Activated CD8-positive, alpha-beta T cell treated with anti-CD3 and anti-CD28 coated beads, Interleukin-2, amount 10 ng/mL, durations not matched to agents 7 days and 5 days (primary cell): ENCODE measurements at places on chromosomes 12 and 14. TPM values are rescaled to one million over a fixed set of nuclear protein-coding genes. Genes with fewer than 3 reads are reported as not detected.

DNA sequence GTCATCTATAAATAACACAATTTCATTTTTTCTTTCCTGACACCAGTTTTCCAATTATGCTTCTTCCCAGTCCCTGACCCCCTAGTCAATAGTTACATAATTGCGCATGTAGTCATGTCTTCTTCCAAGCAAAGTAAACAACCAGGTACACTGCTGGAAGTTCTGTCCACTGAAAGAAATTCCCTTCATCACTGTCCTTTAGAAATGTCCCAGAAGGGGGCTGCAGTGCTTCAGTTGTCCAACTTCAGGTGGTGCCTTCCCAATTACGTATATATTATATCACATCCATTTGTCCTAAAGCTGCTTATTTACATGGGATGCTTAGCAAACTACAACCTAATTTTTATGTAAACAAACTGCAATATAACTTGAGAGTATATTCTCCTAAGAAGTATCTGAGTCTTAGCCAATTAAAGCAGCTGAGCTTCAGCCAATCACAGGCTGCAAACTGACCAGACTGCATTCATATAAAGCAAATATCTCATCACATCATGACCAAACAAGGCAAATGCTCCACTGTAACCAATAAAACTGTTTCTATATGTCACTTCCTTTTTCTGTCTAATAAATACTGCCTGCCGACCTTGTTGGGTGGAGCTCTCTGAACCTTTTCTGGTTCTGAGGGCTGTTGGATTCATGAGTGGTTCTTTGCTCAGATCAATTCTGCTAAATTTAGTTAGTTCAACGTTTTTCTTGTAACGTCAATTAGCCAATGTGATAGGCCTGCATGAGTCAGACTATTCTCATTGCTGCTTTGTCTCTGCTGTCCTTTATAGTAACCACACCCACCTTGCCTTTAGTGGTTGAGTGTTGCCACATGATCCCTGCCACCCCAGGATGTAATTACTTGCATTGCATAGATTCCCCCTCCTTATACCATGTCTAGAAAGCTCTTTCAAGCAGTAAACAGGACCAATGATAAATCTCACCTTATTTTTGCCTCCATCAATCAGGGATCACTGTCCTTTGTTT, 239.3 kb downstream of the ALG10B start:
- no peaks in the 10 kb centered on the region for H3K36me3 ChIP-seq
- H3K4me3 ChIP-seq, result no peak overlapping the region
- no peak for DNase-seq
- H3K4me1 ChIP-seq, result no peaks in the 10 kb centered on the region
- no peaks in the 10 kb centered on the region for H3K27me3 ChIP-seq
- no peak overlapping the region for H3K27ac ChIP-seq

GRCh38 chr14:71863766-71864165, 68.5 kb upstream of the RGS6 start:
- H3K36me3 ChIP-seq, result no peaks in the 10 kb centered on the region
- H3K4me3 ChIP-seq, result no peak overlapping the region
- no peaks in the 10 kb centered on the region for H3K4me1 ChIP-seq
- no peak overlapping the region for H3K27ac ChIP-seq

DNA sequence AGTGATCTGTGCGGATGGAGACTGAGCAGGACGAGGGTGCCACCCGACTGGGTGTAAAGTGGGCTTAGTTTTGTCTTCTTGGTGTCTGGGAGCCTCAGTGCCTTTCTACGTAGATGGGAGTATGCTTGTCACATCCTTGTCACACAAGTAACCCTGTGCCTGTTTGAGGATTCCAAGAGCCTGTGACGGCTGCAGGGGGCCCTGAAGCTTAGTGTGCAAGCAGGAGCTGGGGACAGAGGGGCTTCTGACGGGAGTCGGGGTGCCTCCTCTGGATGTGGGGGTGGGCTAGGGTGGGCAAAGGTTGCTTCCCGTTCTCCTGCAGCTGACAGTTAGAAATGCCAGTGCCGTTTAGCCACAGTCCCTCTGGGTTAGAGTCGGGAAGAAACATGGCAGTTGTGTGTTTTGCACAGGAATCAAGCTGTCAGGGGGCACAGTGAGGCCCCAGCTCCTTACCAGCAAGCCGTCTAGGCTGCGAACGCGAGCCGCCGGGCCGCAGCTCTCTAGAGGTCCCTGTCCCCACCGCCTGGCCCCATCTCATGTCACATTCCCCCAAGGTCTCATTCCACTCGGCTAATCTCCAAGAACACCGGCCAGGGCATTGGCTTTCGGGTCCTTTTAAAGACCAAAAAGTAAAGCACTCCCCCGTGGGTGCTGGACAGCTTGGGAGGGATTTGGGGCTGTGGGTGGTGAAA, 7.0 kb downstream of the RTL1 start:
- H3K27me3 ChIP-seq, result peaks cover 28% of the 10 kb centered on the region
- H3K36me3 ChIP-seq, result no peaks in the 10 kb centered on the region
- H3K27ac ChIP-seq, result no peak overlapping the region

DNA sequence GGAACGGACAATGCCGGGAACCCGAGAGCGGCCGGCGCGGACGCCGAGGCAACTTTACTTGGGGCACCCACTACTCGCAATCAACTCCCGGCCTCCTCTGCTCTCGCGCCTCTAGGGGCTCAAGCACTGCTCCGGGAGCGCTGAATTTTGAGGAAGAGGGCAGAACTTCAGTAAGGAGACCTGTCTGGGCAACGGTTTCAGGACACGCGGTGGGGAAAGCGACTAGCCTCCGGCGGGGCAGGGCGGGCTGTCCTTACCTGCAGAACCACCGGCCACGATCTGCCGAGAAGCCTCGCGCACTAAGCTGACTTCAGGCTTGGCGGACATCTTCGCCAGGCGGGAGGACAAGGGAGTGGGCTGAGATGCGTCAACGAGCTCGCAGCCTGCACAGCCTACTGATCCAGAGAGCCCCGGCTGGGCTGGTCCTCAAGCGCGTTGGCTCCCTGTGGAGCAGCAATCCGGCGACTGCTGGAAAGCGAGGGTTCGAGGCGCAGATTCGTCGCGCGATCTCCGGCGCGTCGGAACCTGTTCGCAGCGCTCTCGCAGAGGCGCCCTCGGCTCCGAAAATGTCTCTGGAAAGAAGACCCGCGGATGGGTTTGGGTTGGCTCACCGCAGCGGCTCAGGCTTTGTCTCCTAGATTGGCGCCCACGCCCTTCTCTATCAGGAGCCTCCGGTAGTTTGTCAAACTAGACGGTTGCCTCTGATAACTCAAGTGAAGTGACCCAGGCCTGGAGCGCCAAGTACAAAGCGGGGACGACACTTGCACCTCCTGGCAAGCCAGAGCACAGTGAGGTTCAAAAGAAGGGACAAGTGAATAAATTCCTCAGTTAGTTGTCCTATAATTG, at the start of gene SLC25A21:
Gene SLC25A21, minus strand, starts transcription at position 583 of the 846 bp plus-strand sequence.
- H3K27me3 ChIP-seq, result peaks cover 16% of the 10 kb centered on the region
- DNase-seq, result no peak
- H3K36me3 ChIP-seq, result no peaks in the 10 kb centered on the region
- no peak within 1 kb of the TSS for H3K27ac ChIP-seq

DNA sequence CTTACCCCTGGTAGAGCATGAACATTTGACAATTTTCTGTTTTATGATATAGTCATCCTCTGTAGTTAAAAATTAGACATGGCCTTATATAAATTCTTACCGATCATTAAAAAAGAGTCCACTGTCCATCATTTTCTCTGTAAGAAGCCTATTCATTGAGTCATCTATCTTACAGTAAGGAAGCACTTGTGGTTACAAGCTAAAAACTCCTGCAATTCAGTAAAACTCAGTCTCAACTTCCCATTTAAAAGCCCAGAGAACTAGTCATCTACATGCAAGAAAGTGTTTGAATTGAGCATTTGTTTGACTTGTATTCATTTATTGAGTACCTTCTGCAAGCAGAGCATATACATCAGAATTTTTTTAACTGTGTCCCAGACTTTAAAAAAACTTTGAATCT, 63.3 kb downstream of the GTF2A1 start:
- H3K27me3 ChIP-seq, result no peaks in the 10 kb centered on the region
- DNase-seq, result no peak
- no peaks in the 10 kb centered on the region for H3K36me3 ChIP-seq
- no peak overlapping the region for H3K4me3 ChIP-seq
- H3K27ac ChIP-seq, result no peak overlapping the region

The BCL7A gene
- total RNA-seq, result 8.1 TPM

The ZCRB1 gene
- 51.1 TPM for total RNA-seq

The DIABLO gene
- 47.1 TPM for total RNA-seq

The KRT83 gene
- total RNA-seq, result not detected

DNA sequence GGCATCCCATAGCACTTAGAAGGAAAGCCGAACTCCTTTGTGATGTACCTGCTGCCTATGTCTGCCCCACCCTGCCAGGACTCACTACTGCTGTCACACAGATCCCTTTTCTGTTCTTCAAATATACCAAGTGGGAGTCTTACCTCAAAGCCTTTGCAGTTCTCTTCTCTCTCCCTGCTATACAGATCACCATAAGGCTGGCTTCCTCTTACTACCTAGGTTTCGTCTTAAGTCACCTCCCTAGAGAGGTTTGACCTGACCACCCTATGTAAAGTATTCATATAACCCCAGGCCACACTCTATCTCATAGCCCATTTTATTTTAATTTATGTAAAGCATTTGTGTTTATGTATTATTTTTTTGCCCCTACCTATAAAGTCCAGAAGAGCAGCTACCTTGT, 117.6 kb downstream of the CRADD start:
- H3K4me1 ChIP-seq, result peaks cover 11% of the 10 kb centered on the region
- H3K27ac ChIP-seq, result no peak overlapping the region
- H3K36me3 ChIP-seq, result no peaks in the 10 kb centered on the region
- H3K27me3 ChIP-seq, result no peaks in the 10 kb centered on the region
- no peak overlapping the region for H3K4me3 ChIP-seq

The KCNA5 gene
- total RNA-seq, result not detected

DNA sequence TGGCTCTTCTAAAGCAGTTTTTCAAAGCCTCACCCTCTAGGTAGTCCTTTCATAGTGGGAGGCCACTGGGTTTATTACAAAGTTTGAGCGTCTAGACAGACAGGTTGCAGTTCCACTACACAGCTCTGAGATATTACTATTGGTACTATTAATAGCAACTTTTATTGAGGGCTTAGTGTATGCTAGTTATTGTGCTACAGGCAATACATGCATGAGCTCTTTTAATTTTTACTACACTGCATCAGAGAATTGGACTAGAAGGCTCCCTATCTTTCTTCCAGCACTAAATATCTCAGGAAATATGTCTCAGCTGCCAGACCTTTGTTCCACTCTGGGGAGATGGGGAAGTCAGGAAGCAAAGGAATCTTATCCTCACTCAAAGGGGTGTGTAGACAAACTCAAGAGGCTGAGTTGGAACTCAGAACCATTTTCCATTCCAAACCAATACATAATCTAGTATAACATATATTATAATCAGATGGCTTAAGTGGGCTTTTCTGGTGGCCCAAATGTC, 161.8 kb upstream of the SLC38A2 start:
- no peak overlapping the region for H3K4me3 ChIP-seq
- H3K27ac ChIP-seq, result no peak overlapping the region
- no peak for DNase-seq
- no peaks in the 10 kb centered on the region for H3K4me1 ChIP-seq
